ENCODE measurements at places on chromosomes 6 and 20.

DNA sequence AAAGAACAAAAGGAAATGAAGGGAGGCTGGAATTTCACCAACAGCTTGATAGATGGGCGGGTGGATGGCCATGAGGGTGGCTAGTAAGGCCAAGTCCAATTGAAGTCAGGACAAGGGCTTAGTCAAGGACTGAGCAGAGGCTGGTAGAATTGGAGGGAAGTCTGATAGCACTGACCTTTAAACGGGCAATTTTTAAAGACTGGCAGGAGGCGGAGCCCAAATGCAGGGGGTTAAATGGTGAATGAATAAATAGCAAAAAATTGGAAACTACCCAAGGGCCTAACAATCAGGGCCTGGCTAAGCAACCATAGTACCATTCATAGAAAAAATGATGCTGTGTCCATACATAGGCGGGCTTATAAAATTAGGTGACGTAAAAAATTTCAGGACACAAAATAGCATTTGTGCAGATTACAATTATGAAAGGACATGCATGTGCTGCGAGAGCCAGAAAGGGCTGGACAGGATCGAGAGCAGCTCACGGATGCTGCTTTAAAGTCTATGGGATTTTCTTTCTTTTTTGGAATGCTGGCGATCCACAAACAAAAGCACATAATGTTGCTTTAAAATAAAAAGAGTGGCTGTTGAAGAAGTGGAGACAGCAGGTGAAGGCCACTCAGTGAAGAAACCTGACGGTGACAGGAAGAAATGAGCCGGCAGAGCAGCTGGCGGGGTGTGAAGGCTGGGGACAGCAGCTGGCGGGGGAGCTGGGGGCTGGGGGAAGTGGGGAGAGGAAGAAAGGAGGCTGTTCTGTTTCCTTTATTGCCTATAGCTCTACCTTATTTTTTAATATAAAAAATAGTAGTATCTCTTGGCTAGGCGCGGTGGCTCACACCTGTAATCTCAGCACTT is 42.8 kb upstream of the TAF8 start:
- no peak for DNase-seq

DNA sequence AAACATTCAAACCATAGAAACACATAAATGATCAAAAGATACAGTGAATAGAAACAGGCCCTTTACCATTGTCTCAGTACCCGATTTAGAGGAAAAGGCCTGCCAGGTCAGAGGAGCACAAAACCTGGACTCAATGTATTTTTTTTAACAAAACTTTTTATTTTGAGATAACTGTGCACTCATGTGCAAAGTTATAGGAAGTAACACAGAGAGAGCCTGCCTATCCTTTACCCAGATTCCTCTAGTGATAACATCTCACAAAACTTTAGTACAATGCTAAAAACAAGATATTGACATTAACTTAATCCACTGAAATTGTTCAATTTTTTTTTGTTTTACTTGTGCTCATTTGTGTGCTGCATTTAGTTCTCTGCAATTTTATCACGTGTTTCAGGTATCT is 36.8 kb upstream of the SAMD3 start:
- no peak for DNase-seq

GRCh38 chr6:41449399-41450245 is 96.6 kb upstream of the FOXP4 start:
- DNase-seq, result no peak

DNA sequence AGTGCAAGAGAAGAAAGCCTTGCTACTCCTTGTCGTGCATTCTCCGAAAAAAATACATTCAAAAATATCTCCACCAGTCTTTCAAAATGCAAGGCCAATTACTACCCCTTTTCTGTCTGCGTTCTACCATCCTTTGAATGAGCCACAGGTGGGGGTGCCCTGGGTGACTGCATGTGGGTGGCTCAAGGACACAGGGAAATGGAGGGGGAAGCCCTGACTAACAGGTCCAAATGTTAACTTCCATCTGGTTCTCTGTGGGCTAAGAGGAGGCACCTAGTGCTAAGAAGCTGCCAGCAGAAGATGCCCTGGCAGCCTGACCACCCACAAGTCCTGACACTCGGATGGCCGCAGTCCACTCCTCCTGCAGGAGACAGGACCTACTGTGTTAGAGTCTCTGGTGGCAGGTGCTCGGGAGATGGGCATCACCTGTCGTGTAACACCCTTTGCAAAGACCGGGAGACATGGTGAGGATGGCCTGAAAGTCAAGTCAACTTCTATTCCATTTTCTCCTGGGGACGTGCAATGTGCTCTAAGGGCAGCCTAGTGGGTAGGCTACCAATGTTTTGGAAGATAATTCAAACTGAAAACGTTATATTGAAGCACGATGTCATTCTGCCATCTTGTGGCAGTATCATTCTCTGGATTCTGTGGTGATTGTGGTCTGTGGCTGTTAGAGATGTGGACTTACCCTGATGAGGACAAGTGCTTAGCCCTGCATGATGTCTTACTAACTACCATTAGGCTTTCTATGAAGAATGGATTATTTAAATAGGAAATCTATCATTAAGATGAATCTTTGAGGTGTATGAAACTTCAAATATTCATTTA is 27.4 kb upstream of the IGF2R start:
- DNase-seq, result no peak

- no peak for DNase-seq
These were observed 32.3 kb downstream of the JAG1 start for GRCh38 chr20:10641467-10641866.

Data from stimulated activated CD8-positive, alpha-beta memory T cell treated with anti-CD3 and anti-CD28 coated beads, Interleukin-15, amount 100 ng/mL, for 4 hours (primary cell).